ENCODE measurements at places on chromosomes 12 and 14. TPM values are rescaled to one million over a fixed set of nuclear protein-coding genes. Genes with fewer than 3 reads are reported as not detected.

Gene CCDC88C
- total RNA-seq = 3.9 TPM

Gene ADCY6
- 26.9 TPM for total RNA-seq

Gene HOXC11
- not detected for total RNA-seq

DNA sequence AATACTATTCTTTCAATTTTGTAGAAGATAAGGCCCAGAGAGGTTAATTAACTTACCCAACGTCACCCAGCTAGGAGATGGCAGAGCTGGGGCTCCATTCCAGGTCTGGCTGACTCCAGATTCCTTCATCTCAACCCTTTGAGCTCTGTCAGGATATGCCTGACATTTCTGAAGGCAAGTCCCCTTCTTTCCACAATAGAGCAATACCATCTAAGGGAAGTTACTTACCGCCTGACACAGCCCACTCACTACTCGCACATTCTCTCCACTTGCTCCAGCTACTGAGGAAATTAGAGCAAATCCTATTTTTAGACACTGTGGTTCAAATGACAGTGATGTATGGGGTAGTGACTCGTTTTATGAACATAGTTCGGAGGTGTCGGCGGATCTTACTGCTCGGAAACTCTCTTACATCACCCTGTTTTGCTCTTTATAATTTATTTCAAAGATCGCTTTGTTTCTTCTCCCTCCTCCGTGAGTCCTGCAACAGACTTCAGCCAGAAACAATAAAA is 2.0 kb upstream of the WSCD2 start:
- no peaks in the 10 kb centered on the region for H3K4me1 ChIP-seq
- no peak for DNase-seq
- no peak overlapping the region for H3K27ac ChIP-seq
- H3K4me3 ChIP-seq = no peak overlapping the region

- H3K27me3 ChIP-seq = no peaks in the 10 kb centered on the region
- H3K27ac ChIP-seq = no peak overlapping the region
- no peaks in the 10 kb centered on the region for H3K4me1 ChIP-seq
- H3K36me3 ChIP-seq = no peaks in the 10 kb centered on the region
- no peak for DNase-seq
Measured at GRCh38 chr14:25001601-25002000, 48.3 kb downstream of the STXBP6 start.

GRCh38 chr14:34098045-34098984 is 147.4 kb upstream of the EGLN3 start:
- H3K4me1 ChIP-seq = no peaks in the 10 kb centered on the region
- H3K4me3 ChIP-seq = no peak overlapping the region
- no peaks in the 10 kb centered on the region for H3K27me3 ChIP-seq
- peak; percentile 18 for DNase-seq

GRCh38 chr14:36556811-36557433 is 25.5 kb downstream of the NKX2-8 start:
- no peaks in the 10 kb centered on the region for H3K4me1 ChIP-seq
- no peak for DNase-seq
- no peak overlapping the region for H3K27ac ChIP-seq
- no peaks in the 10 kb centered on the region for H3K36me3 ChIP-seq
- no peaks in the 10 kb centered on the region for H3K27me3 ChIP-seq

GRCh38 chr12:5348491-5348890 is 83.4 kb upstream of the NTF3 start:
- H3K4me1 ChIP-seq = no peaks in the 10 kb centered on the region
- DNase-seq = no peak
- no peaks in the 10 kb centered on the region for H3K36me3 ChIP-seq
- H3K27ac ChIP-seq = no peak overlapping the region
- H3K4me3 ChIP-seq = no peak overlapping the region
